Calu3 (cell line): ENCODE measurements at places on chromosomes 4 and X.

DNA sequence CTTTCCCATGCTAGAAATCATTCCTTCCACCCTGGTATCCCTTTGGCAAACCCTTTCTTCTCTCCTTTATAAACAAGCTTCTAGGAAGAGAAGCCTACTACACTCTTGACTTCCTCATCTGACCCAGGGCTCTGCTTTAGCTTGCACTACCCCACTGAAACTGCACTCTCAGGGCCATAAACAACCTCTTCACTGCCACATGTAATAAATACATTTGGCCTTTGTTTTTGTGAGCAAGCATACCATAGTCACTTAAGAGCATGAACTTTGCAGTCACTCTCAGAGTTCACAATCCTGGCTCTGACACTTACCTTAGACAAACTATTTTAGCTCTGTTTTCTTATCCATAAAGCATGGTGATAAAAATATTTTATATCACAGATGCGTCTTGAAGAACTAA, 50.7 kb upstream of the USP38 start:
- DNase-seq = no peak

DNA sequence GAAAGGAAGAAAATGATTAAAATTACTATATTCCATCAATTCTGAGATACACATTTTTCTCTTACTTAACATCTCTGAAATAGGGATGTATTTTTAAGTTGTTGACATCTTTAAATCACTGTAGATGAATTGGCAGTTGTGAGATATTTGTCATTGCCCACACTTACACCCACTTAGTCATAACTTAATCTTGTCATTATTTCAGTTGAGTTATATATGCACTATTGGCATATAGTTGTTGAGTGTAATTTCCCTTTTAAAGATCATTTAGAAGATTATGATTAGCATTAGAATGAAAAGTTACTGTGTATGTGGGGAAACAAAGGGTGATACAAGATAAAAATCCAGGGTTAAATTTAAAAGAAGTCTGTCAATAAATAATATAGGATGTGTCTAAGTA, 2.2 kb downstream of the AIMP1 start:
- DNase-seq = no peak

DNA sequence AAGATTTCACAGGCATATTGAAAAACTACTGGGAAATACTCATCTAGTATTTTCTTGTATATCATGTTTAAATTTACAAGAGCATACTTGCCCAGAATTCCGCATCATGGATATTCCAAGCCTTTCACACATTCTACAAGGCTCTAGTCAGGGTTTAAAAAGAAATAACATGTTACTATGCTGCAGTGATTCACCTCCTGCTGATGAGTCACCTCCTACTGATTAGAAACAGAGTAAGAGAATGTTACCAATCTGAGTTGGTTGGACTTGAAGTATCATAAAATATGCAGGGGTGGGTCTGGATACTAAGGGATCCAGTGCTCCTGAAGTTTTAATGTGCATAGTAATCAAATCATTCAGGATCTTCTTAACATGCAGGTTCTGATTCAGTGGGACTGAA, 192.0 kb upstream of the ANK2 start:
- no peak for DNase-seq

DNA sequence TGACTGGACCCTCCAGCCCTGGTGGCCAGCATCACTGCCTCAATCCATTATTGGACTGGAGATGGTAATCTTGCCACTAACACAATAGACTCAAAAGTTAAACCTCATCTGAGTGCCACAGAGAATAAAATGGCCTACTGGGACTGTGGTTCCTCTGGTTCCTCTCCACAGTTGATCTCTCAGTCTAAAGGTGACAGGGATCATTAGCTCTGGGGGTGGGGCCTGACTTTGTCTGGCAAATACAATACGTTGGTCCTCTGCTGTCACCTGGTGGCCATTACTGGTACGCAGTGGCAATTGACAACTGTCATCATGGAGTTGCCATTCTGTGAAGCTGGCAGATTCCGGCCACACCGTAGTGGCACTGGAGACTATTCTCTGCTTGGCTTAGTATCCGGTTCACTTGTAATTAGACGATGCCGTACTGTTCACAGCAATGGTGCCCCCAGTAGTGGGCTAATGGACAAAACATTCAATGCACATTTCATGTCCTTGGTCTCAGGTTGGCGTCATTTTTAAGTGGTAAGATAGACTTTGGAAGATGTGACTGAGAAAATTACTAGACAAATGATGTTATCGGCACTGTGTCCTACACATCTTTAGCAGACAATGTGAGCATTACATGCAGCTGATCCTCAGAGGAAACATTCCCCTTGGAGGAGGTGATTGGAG, 6.7 kb downstream of the FGFBP2 start:
- DNase-seq = peak; percentile 85

DNA sequence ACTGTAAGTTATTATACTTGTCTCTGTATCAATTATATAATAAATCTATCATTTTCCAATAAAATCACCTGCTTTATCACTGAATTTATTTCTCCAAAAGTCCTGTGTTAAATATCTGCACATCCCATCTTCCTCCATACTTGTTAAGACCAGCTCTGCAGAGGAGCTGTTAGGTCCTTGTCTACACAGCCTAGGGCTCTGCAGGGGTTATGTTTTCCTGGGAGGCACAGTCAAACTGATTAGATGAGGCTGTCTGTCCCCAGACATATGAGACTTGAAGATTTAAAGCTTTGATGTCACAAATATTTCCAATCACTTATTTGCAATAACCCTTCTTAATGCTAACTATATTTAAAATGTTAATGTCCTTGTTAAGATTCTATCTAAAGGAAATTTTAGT, 446.8 kb downstream of the TRAM1L1 start:
- no peak for DNase-seq

- DNase-seq = peak; percentile 11
Observed at GRCh38 chr4:95267081-95267480, 281.7 kb downstream of the UNC5C start.

GRCh38 chrX:54920610-54921426, at the start of gene TRO:
Gene TRO, plus strand, starts transcription at chrX:54920824. Its CDS starts 1,423 bp downstream, at chrX:54922247.
- DNase-seq = no peak

GRCh38 chrX:14554131-14554715, 24.9 kb downstream of the GLRA2 start:
- DNase-seq = no peak

- no peak for DNase-seq
Observed at GRCh38 chr4:89615051-89615450, 221.9 kb downstream of the SNCA start.

- no peak for DNase-seq
Observed at GRCh38 chr4:68119921-68120320, 9.7 kb downstream of the TMPRSS11F start.

GRCh38 chrX:50726296-50726695, 87.7 kb downstream of the SHROOM4 start:
- DNase-seq = no peak

DNA sequence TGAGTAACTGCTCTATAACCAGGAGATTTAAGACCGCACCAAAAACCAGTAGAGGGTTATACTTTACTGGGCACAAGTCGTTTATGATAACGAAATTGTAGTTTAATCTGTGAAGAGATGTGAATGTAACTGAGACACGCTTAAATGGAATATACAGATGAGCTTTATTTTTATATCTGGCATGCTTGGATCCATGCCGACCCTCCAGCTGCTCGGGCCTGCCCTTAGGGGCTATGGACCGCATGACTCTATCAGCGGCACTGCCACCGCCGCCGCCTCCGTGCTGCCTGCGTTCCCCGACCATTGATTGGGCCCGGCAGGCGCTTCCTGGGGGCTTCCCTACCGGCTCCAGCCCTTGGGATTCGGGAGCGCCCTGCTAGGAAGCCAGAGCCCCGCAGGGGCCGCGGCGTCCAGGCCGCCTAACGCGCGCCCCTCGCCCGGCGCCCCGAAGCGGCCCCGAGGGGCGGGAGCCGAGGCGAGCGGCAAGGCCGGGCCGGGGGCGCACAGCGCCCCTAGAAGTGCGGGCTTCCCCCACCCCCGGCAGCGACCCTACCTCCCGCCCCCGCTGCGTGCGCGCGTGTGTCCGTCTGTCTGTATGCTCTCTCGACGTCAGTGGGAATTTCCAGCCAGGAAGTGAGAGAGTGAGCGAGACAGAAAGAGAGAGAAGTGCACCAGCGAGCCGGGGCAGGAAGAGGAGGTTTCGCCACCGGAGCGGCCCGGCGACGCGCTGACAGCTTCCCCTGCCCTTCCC, at the start of gene NFKB1:
NFKB1 (plus strand) TSS at position 664 of the 751 bp plus-strand sequence. CDS start 24,160 bp downstream, outside the sequence.
- DNase-seq = peak; percentile 54

GRCh38 chr4:160353548-160353947, 1250.7 kb downstream of the RAPGEF2 start:
- DNase-seq = no peak

GRCh38 chr4:18695733-18696527, 674.4 kb upstream of the LCORL start:
- DNase-seq = no peak

DNA sequence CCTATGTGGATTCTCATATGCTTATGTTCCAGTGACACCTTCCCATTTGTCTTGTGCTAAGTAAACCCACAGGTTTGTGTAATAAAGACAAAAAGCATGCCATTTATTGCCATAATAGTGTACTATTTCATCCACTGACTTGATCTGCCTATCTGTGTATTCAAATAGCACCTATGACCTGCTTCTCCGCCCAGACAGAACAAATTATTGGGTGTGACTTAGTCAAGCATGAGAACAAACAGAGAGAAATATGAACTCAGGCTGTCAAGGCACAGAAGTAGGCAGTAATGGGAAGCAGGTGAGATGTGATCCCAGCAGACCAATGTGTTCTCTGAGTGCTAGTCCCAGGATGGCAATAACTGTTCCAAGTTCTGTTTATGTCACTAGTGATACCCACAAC, 25.4 kb downstream of the ELOVL6 start:
- DNase-seq = no peak

- DNase-seq = no peak
Observed at GRCh38 chr4:139919521-139919920, 234.5 kb downstream of the MAML3 start.

GRCh38 chrX:140817943-140818342, 108.4 kb downstream of the LINC00632 start:
- DNase-seq = no peak

- no peak for DNase-seq
Observed at GRCh38 chrX:147917700-147918695, 6.3 kb downstream of the FMR1 start.

DNA sequence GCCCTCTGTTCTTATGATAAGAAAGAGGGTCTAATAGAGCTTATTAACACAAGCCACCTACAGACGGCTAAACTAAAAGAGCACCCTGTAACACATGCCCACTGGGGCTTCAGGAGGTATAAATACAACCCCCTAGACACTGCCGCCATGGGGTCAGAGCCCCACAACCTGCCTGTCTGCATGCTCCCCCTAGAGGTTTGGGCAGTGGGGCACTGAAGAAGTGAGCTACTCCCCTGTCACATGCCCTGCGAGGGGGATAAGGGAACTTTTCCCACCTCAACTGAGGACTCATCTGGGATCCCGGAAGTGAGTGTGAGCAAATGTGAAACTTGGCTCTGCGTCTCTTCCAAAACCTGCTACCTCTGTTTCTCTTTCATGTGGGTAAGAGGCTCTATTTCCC, 334.5 kb downstream of the ADAM29 start:
- no peak for DNase-seq

DNA sequence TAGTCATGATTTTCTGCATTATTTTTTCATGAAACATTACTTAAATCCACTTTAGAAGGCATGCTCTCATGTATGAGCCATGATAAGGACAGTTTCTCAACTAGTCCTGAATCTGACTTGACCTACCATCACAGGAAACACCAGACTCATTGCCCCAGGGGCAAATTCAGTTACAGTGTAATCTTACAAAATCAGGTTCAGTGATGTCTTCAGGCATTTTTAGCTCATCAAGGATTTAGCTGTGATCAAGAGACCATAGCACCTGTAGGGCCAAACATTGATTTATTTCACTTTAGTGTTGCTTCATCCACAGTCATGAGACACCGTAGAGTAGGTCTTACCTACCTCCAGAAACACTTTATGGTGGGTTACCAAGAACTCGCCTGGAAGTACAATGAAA, 3.1 kb upstream of the TASL start:
- DNase-seq = no peak
